Stimulated activated CD4-positive, alpha-beta T cell treated with anti-CD3 and anti-CD28 coated beads, Interleukin-12 subunit alpha, Interleukin-12 subunit beta, amount 100 ng/mL, for 4 hours (primary cell): ENCODE measurements at places on chromosomes 5 and 9.

DNA sequence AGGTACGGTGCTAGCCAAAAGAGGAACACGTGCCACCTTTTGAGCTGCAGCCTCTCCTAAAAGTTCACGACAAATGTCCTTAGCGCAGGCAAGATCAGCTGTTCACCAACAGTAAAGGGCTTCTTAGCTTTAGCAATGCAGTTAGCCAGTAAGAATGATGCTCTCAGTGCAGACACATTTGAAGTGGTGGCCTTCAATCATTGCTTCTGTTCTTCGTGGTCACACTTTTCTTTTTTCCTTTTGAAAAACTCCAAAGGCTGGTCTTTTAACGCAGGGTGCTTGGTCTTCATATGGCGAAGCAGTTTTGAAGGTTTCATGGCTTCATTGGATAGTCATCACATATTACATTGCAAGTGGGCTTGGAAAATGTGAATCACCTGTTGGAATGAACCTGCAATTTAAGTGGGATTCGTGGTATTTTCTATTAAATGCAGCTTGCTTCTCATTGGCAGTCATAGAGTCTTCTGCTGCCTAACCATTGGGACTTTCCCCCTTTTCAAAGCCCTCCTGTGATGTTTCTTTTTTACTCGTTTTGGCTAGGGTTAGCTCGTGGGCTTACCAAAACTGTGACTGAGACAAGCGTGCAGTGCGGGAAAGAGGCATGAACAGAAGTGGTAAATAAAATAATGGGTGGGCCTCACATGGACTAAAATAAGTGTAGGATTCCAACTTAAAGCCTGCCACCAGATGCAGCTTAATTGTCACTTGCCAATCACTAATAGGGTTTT lies 100.9 kb downstream of the MRPL36 start:
- DNase-seq: no peak

DNA sequence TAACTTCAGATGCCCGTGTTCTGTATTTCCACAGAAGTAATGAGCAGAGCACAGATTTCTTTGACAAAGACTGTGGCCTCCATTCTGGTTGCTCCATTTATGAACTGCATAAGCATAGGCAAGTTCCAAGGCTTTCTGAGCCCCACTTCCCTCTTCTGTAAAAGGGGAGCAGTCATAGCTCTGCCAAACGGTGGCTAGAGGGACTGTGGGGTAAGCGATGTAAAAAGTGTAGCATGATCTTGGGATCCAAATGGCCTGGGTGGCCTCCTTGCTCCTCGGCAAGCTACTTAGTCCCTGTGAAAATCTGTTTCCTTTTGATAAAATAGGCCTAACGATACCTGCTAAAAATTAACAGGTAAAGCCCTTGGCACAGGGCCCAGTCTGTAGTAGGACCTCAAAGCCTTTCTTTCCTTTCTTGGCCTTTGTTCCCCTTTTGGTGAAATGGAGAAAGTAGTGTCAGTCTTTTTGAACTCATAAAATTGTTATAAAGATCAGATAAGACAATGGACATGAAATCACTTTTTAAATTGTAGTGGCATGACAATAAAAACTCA lies 646.6 kb downstream of the ACTL7B start:
- DNase-seq: no peak

DNA sequence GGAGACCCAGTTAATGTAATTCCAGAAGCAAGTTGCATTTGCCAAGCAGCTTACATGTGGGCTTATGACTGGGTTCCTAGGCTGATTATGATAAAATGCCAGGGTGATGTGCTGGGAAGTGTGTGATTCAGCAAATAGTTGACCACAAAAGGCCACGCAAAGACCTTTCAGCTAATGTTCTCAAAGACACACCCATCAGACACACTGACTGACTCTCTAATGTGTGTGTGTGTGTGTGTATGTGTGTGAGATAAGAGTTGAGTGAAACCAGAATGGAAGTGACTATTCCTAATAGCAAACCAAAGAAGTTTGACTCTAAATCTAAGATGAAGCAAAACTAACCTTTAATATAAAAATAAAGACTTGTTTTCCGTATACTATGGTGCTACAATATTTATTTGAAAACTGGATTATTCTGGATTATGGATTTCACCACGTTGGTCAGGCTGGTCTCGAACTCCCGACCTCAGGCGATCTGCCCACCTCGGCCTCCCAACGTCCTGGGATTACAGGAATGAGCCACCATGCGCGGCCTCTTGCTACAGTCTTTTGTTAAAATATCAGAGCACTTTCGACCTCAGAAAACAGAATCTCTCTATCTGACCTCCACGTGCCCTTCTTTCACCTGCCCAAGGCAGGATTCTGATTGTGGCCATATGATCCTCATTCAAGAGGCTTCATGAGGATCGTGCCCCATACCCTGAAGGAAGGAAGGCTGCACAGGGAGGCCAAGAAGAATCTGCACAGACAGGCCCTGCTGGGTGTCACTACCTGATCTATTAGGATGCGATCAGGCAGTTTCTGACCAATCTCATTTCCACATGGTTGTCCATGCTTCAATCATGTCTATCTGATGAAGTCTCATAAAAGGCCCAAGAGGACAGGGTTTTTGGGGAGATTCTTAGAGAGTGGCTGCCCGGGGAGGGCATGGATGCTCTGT lies 75.6 kb downstream of the USP20 start:
- no peak for DNase-seq

GRCh38 chr5:83172655-83173054 lies 95.3 kb downstream of the XRCC4 start:
- DNase-seq: no peak

DNA sequence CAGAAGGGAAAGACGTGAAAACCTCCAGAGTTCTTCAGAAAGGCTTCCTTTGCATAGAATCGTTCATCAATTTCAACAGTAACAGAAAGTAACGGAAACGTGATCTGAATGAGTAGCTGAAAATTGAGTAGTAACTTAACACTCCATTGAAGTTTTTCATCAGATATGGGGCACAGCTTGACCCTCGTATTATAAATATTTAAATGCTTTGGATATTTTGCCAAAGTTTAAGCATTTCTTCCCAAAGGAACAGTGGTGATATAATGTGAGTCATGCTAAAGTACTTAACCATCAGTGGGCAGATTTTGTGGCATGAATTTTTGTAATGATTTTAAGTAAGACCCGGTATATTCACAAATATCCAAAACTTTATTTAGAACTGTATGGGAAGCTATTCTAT lies 67.4 kb upstream of the ADAMTS19 start:
- DNase-seq: no peak

DNA sequence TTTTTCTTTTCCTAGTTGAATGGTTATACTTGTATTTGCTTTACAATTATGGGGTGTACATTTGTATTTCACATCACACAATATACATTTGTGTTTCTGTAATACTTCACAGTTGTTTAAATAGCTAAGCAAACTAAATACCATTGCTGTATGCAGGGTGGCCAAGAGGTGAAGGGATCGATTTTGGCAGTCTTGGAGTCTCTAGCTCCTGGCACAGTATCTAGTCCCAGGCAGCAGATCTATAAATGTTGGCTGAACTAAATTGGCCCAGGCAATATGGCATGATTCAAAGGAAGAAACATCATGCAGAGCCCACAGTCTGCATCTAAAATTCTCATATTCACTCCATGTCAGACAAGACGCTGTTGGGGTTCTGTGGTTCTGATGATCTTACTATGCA lies 110.1 kb upstream of the GPBP1 start:
- no peak for DNase-seq

GRCh38 chr5:150180241-150181026 lies 9.4 kb upstream of the SLC6A7 start:
- DNase-seq: no peak

GRCh38 chr9:37437621-37438020 lies 15.1 kb downstream of the GRHPR start:
- no peak for DNase-seq

GRCh38 chr9:98740226-98740881 lies 31.6 kb upstream of the GABBR2 start:
- DNase-seq: no peak
